ENCODE measurements at places on chromosomes 4 and X.
A peak's percentile ranks its signal among the peaks of the same experiment; 100 is the strongest.

GRCh38 chr4:76199664-76200211 is 13.9 kb downstream of the SCARB2 start:
- DNase-seq = peak; percentile 36

- no peak for DNase-seq
These were observed 39.3 kb upstream of the MAGEA10 start for GRCh38 chrX:152177497-152178269.

DNA sequence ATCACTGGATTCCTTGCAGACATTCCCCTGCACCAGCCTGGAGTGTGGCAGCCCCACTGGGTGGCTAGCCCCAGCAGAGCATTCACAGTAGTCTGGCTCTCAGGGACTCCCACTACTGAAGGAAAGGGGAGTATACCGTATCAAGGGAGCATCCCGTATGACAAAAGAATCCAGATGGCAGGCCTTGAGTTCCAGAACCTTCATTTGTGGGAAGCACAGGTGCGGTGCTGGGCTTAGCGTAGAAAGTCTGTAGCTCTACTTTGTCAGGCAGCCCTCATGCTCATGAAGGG is 79.6 kb downstream of the CENPC start:
- DNase-seq = no peak

- DNase-seq = no peak
These were observed 2.9 kb downstream of the USP51 start for GRCh38 chrX:55486736-55487135.

DNA sequence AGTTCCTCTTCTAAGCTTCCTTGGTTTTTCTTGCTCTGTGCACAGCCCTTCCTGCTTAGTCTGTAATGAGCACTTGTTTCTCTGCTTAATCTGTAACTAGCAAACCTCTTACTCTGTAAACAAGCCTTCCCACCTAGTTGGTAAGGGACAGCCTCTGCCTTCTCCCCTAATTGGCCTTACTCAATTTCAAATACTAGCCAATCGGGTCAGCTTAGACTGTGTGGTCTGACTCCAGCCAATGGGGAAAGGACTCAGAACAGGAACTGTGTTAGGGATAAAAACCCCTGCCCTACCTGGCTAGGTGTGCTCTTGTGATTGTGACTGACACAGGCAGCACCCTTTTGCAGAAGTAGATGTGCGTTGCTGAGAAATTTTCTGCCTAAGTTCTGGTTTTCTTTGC is 136.5 kb upstream of the AADAT start:
- DNase-seq = no peak

GRCh38 chrX:10847333-10847732 is 226.9 kb upstream of the MID1 start:
- no peak for DNase-seq
